ENCODE measurements at places on chromosomes 12 and 14.

GRCh38 chr12:80681-81190 is 14.2 kb downstream of the IQSEC3 start:
- no peak for DNase-seq

- DNase-seq: no peak
Observed at GRCh38 chr14:39368261-39368959, 63.8 kb downstream of the FBXO33 start.

- no peak for DNase-seq
Observed at GRCh38 chr12:120237360-120238171, 28.0 kb downstream of the PXN start.

GRCh38 chr14:68684466-68685418 is 108.1 kb downstream of the ZFP36L1 start:
- no peak for DNase-seq

DNA sequence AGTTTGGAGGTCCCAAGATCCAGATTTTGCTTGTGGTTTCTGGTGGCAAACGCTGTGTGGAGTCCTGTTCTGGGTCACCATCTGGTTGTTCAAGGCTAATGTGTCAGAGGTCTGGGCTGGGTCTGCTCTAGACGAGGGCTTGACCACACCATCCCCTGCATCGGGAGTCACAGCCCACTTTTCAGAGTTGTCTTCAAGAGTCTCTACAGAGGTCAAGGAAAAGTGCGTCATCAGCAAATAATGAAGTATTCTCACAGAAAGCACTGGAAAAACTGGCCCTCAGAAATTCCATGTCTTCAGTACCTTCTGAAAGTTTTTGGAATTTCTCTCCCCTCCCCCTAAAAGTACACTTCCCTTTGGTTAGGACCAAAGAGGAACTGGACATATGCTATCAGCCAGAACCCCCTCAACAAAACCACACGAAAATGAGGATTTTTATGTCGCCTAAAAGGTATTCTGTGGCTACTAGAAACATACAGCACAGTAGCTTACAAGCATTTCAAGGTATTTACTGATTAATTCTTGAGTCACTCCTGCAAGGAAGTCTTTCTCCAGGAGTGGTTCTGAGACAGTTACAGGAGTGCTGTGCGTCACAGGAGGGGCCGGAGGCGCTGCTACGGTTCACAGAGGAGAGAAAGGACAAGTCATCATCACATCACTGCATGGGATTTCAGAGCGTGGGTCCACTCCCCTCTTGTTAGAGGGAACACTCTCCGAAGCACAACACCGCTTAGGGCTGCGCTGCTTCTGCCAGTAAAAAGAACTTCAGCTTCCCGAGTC is 35.4 kb downstream of the RAD52 start:
- DNase-seq: no peak

- DNase-seq: no peak
Observed at GRCh38 chr12:44155358-44155757, 319.5 kb downstream of the TMEM117 start.

- DNase-seq: no peak
Observed at GRCh38 chr12:92439420-92439805, 263.4 kb upstream of the PLEKHG7 start.

DNA sequence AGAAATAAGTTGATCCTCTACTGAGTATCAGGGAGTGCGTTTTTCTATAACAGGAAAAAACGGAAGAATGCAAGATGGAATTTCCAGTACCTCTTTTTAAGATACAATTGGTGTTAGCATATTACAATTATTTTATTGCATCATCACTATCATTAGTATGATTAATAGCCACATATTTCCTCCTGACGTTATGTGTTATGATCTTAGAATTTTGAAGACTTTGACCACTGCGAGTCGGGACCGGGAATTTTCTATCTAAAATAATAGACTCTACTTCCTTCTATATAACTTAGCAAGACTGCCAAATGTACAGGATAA is 679 bp upstream of the SAV1 start:
- DNase-seq: no peak

- DNase-seq: no peak
Observed at GRCh38 chr14:94139006-94139405, 9.6 kb upstream of the IFI27L2 start.

DNA sequence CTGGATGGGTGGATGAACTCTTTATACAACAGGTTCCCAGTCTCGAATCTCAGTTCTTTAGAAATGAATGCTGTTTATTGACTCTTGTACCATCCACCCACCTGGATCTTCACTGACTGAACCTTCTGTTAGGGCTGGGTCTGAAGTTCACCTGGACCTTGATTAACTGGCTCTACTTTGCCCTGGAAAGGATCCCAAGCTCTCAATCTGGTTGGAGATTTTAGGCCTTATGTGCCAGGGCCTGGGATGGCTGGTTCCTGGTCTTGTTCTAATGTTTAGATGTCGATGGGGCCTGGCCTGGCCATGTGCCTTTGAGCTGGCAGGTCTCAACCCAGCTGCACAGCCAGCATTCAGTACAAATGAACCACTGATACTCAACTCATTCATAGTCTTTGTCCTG is 76.5 kb upstream of the MED13L start:
- no peak for DNase-seq

GRCh38 chr12:53219292-53219955 is 12.4 kb upstream of the ITGB7 start:
- DNase-seq: no peak

Data from T-helper 2 cell (primary cell).